ENCODE measurements at places on chromosomes 2 and 18.
A peak's percentile ranks its signal among the peaks of the same experiment; 100 is the strongest.

DNA sequence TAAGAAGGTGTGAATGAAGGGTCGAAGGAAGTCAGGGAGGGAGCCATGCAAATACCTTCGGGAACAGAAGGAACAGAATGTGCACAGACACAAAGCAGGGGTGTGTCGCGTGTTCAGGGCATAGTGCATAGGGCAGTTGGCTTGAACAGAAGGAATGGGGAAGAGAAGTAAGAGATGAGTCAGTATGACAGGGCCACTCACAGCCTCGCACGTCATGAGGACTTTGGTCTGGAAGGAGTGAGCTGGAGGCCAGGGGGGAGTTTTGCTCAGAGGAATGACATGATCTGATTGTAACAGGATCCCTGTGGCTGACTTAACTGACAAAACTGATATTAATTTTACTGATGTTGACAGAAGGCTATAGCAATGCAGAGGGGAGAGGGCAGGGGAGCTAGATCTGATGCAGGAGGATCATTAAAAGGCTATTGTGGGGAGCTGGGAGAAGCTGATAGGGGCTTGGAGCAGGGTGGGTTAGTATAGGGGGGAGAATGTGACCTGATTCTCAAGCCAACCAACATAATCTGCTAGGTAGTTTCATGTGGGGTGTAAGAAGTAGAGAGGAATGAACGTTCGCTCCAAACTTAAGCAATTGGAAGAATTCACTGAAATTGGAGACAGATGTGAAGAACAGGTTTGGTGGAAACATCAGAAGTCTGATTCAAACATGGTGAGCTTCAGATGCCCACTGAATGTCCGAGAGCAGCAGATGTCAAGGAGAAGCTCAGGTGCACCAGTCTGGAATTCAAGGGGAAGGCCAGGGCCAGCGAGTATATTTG, 60.4 kb upstream of the COPS8 start:
- DNase-seq, result no peak

- peak; percentile 73 for DNase-seq
Observed at GRCh38 chr2:61694312-61695274, 156.4 kb upstream of the XPO1 start.

DNA sequence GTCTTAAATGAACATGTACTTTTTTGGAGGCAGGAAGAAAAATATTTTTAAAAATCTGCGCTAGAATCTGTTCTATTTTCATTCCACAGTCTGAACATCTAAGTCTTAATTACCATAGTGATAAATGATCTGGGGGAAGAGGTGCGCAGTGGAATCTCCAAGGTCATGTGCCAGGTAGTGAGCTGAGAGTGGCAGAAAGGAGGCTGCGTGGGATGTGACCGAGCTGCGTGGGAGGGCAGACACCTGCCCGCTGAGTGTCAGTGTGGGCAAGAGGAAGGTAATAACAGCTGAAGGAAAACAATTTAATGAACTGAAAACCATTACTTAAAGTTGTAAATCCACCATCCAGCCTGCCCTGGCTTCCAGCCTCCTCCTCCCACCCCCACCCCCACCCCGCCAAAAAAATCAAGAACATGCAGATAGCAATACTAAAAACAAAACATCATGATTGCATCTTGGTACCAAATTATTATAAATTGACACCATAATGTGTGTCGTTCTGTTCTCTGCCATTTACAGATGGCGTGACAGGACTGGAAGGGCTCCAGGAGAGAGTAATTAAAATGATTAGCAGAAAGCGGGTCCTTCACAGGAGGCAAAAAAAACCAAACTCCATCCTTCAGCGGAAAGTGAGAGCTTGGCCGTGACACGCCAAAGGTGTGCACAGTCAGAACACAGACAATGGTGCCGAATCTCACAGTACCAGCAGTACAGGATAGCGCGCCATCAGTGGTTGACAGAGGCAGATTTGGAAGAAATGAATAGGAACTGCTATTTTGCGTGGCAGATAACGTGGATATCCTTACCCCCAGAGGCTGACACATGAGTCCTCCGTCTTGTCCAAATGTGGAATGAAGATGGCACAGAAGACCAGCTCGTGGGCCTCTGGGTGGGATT, 11.4 kb upstream of the DTNB start:
- DNase-seq, result no peak

DNA sequence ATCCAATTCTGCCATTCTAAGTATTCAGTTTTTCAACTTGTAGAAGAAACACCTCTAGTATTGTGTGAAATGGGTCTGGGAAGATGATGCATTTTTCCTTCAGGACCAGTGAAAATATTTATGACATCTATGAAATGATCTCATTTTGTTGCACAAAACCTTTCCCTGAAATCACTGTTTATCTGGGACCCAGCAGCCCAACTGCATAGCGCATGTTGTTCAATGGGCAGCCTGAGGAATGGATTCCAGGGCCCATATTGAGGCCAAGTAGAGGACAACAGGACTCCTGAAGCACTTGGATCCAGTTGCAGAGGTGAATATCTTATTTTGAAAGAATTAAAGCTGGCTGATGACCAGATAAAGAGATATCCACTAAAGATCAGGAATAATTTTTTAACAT, 7.3 kb downstream of the RBMS1 start:
- DNase-seq, result no peak

DNA sequence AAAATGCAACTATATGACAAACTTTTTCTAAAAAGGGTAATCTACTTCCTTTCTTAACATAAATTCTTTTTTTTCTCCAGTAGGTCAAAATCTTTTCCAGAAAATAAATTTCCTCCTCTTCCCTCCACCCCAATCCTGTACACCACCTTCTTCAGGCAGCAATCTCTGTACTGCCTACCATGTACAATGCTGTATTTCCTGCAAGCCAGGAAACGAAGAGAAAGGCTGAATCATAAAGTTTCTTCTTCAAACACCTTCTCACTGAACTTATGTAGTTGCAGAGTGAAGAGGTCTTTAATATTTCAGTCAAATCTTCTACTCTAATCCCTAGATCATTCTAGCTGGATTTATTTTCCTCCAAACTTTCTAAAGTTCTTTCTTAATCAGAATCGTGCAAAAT, 18.2 kb upstream of the C2orf66 start:
- DNase-seq, result no peak

DNA sequence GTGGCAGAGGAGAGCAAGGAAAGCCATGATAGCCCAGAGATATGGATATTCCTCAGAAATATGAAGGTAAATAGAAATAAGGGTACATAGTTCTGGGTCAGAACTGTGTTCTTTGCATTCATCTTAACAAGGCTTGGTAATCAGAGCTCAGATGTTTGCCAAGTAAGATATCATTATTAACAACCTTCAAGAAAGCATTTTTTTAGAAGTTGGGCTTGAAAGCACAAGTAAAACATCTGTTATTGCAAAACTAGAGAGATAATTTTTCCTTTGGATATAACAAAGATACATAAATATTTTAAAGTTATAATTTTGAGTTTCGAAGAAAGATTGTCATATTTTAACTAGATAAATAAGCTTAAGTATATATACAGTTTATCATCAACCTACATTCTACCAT, 171.4 kb downstream of the ZNF804A start:
- no peak for DNase-seq

DNA sequence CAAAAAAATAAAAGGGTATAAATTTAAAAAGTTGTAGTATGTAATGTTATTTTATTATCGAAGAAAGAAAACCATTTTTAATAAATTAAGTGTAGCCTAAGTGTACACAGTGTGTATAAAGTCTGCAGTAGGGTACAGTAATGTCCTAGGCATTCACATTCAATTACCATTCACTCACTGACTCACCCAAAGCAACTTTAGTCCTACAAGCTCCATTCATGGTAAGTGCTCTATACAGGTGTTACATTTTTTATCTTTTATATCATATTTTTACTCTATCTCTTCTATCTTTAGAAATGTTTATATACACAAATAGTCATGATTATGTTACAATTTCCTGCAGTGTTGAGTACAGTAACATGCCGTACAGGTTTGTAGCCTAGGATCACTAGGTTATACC, 59.5 kb downstream of the RABL2A start:
- no peak for DNase-seq

- DNase-seq, result no peak
Observed at GRCh38 chr2:54204476-54204875, 51.6 kb downstream of the TSPYL6 start.

DNA sequence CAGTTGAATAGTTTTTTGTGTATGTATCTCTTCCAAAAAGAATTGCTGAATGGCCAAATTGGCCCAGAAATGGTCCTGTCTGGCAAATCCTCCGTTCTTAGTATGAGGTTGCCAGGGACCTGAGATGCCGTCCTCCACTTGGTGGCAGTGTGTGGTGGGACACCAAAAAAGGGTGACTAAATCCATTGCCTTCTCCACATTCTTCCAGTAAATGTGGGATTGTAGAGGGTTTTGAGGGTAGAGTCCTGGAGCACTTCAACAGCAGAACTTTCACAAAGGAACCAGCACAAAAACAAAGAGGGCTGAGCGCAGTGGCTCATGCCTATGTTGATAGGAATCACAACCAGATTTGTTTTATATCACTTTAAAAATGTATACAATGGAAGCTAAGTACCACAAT, 199.9 kb downstream of the BCL2 start:
- no peak for DNase-seq

DNA sequence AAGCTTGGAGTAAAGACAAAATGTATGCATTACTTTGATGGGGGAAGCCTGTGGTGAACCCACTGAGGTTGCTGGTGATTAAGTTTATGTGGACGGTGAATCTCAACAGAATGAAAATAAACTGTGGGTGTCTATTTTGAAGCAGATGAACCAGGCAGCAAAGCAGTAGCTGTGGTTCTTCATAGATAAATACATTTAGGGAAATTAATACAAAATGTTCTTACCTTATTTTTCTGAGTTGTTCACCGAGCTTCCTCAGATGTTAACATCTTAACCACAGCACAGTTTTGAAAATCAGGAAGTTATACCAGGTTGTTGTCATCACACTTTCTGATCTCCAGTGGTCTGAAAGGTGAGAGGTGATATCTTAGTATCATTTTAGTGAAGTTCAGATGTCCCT, 53.9 kb downstream of the NCK2 start:
- DNase-seq, result no peak

GRCh38 chr18:58253871-58254270, 209.8 kb downstream of the NEDD4L start:
- DNase-seq, result no peak

DNA sequence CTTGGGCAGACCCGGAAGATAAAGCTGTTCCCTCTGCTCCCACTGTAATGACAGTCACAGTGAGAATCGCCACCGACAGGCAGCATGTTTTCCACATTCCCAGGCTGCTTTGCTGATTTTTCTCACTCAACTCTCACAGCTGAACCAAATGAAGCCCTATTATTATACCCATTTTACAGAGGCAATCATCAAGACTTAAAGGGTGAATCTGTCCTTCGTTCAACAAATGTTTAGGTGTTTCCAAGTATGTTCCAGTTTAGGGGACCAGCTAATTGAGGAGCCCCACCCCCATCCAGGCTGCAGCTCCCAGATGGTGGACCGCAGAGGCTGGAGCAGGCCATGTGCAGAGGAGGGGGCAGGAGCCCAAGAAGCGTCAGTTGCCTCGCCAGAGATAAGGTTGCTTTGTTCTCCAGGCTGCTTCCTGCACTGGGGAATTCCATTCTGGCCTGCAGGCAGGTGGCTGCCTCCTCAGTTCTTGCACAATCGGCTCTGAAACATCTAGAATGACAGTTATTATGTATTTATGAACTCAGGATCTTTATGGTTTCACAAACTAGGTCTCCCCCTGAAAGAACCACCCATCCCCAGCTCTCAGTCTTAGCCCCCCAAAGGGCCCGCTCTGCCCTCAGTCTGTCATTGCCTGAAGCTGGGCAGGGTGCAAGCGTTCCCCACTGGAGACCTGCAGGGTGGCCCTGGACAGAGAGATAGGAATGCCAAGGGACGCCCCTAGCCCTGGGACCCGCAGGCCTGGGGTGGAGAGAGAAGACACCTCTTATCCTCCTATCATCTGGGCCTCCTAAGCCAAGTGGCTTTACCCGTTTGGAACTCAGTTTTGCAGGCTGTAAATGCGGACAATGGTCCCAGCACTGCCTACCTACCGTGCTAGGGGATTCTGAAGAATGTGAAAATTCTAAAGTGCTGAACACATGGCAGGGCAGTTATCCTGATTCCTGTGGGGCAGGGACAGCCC, 49.1 kb upstream of the MYCN start:
- DNase-seq, result no peak

DNA sequence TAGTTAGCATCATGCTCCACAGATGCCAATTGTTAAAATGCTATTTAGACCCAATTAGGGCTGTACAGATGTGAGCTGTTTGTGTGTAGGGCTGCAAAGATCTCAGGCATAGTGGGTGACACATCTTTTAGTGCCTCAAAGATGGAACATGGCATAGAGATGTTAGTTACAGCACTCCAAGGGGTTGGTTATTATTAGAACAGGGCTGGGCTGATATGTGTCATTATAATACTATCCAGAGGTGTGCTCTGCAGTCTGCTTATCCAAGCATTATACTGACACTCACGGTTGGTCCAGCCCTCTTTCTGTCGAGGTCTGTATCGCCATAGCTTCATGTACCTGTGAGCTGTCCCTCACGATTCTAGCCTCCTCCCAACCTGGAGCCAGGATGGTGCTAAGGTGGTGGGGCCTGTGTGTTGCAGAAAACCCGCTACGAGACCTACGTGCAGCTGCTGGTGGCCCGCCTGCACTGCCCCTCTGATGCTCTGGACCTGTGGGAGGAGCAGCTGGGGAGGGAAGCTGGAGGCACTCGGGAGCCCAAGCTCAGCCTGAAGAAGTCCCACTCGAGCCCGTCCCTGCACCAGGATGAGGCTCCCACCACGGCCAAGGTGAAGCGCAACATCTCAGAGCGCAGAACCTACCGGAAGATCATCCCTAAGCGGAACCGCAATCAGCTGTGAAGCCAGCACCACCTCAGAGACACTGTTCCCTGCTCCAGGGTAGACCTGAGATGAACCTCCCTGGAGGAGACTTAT, 27.1 kb downstream of the PSD4 start:
- DNase-seq, result no peak

DNA sequence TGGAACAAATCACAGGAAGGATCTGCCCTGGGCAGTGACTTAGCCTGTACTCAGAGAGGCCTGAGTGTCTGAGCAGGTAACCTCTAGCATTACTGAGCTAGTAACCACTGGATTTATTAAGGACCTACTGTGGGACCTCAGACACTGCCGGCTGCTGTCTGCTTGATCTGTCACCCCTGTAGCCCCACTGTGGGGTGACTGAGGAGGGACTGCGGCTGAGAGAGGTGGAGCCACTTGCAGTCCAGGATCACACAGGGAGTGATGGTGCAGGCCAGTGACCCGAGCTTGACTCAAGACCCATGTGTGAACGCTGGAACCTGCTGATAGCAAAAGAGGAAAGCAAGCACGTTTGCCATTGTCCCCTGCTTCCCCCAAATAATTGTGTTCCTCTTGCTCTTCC, 15.6 kb downstream of the CHMP1B start:
- no peak for DNase-seq

DNA sequence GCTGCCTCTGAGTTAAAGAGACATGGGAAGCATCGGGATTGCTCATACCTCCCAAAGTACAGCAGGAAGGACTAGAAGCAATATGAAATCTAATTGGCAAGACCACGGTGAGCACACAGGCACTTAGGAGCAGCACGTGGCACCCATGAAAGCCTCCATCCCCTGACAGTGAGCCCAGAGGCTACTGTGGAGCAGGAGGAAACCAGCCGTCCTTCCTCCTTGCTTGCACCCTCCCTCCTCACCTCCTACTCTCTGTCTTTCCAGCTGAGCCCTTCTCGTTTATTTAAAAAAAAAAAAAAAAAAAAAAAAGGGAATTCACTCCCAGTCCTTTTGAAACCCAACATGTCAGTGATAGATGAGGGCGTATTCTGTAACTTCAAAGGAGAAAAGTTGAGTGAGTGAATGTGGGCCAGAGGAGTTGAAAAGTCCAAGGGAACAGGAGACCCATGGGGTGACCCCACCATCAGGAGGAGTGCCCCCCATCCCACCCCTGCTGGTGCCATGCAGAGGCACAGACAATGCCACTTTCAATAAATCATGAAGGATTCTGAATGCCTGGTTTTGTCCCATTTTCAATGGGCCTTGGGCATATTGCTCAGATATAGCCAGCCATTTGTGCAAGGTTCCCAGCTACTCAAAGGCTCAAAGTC, 96.6 kb upstream of the ALPP start:
- DNase-seq, result no peak
